ENCODE measurements at places on chromosomes 5 and 9.

- no peak for DNase-seq
These were observed 4.1 kb downstream of the PTCH1 start for GRCh38 chr9:95512709-95513095.

- DNase-seq: no peak
These were observed 221.4 kb upstream of the KLF4 start for GRCh38 chr9:107710953-107711352.

- DNase-seq: no peak
These were observed 62.6 kb downstream of the ANGPTL2 start for GRCh38 chr9:127059765-127060361.

DNA sequence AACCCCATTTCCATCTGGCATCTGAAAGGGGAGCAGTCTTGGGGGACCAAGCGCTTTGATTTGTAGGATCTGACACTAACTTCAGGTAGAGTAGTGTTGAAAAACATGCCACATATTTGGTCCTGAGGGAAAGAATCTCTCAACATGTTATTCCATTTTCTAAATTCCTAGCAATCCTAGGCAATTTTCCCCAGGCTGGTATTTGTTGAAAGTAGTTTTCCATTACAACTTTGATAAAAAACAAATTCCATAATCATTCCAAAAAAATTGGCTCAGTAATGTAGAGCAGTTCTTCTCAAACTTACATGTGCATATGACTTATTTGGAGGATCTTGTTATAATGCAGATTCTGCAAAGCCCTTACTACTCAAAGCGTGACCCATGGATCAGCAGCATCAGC is 477.9 kb downstream of the ACTL7B start:
- DNase-seq: no peak

DNA sequence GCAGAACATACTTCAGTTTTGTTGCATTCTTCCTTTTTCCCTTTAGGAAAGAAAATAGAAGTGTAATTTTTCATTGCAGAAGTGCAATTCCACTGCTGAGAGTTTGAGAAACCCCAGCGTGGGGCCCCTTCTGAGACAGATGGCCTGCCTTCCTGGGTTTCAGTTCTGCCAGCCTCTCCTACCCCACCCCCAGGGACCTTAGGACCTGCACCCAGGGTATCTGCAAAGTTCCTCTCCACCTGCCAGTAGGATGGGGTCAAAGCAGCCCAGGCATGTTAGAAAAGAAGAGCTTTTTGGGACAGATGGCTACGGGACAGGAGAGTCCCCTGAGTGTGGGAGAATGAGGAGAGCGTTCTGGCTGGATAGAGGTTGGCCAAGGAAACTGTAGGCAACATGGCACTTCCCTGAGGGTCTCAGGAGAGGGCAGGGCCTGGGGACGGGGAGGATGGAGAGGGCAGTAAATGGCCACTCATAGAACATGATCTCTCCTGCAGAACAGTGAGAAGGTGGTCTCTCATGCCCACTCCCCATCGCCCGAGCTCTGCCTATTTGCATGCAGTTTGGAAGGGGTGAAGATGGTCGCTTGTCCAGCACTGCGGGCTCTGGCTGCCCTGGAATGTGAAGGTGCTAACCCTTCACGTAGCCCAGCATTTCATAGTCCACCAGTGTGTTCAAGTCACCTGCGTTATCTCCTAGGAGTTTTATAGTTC is at the start of gene TIFAB:
TIFAB (minus strand) TSS at position 31 of the 710 bp plus-strand sequence. CDS start 2,412 bp downstream, outside the sequence.
- DNase-seq: no peak

DNA sequence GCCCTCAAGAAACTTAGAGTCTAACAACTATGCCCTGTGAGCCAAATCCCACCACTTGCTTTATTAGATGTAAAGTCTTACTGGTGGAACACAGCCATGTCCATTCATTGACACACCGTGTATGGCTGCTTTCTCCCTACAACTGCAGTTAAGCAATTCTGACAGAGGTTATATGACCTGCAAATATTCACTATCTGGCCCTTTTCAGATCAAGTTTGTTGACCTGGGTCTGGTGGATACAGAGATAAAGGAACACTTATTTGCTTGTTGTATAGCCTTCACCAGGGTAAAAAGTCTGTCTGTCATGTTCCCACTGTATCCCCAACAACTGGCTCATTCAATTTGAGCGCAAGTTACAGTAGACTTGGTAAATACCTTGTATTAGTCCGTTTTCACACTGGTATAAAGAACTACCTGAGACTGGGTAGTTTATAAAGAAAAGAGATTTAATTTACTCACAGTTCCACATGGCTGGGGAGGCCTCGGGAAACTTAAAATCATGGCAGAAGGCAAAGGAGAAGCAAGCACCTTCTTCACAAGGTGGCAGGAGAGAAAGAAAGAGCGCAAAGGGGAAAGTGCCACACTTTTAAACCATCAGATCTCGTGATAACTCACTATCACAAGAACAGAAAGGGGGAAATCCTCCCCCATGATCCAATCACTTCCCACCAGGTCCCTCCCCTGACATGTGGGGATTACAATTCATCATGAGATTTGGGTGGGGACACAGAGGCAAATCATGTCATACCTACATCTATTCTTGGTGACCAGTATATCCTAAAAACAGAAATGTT is 27.9 kb downstream of the DEPDC1B start:
- DNase-seq: no peak

- no peak for DNase-seq
These were observed 366.9 kb downstream of the DMRTA1 start for GRCh38 chr9:22813529-22813928.

DNA sequence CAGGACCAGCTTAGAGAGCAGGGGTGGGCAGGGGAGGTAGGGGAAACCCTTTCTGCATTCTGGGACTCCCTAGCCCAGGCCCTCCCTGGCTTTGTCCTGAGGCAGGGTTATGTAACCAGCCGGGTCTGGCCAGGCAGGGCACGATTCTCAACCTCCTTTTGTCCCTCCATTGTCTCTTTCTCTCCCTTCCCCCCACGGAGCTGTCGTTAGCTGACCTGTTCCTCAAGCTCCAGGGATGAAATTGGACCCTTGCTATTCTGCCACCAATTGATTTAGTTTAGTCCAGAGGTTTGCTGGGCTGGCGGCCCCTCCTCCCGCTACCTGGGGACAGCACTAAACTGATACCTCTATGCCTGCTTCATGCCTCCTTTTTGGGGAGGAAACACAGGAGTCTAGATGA is 9.4 kb upstream of the NDST1 start:
- DNase-seq: no peak

GRCh38 chr5:91556-92263 is at the start of gene PLEKHG4B:
PLEKHG4B (plus strand) TSS chr5:92168; CDS start chr5:92232, 64 bp downstream.
- DNase-seq: peak; percentile 47

DNA sequence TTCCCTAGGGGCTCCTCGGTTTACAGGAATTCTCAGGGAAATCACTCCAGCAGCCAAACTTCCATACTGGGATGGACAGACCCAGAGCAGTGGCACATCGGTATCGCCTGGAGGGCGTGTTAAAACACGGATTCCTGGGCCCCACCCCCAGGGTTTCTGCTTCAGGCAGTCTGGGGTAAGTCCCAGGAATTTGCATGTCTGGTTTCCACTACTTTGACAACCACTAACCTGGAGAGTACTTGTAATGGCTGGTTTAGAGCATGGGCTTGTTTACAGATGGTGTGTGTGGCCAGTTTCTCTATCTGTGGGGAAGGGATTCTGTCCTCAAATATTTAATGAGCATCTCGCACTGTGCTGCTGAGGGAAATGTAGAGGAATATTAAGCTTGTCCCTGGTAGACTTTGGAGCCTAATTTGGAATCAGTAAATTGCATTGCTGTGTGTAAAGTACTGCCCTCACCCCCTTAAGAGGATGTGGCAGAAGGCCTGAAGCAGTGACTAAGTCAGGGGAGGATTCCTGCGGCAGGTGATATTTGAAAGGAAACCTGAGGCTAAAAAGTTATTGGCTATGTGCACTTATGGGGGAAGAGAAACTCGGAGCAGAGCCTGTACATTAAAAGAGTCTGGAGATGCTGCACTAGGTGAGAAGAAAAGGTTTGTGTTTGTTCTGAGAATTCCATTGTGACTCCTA is 18.6 kb upstream of the TJP2 start:
- DNase-seq: no peak

- DNase-seq: no peak
These were observed 81.1 kb downstream of the EGFLAM start for GRCh38 chr5:38339446-38339845.

DNA sequence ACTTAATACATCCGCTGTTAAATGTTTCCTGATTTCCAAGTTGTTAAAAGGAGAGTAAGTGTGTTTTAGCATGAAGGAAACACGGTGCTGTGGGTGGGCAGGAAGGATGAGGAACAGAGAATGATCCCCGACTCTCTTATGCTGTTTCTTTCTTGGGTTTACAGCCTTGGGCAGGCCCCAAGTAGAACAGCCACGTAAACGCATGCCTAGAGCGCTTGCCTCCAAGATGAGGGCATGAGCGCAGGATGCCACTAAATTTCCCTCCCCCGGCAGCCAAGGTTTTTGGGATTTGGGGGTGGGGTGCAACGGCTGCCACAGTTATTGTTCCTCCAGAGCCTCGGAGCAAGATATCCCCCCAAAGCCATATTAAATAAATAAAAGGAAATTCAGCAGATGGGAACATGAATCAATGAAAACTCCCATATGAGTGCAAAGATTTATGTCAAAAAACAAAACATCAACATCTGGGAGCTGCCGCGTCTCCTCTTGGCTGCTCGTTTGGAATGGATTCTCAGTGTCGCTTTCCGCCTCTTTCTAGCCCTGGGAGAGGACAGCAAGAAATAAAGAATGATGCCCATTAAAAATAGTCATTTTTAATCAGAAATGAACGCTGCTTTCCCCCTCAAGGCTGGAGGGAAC is 10.0 kb upstream of the DELE1 start:
- DNase-seq: no peak

GRCh38 chr5:136011414-136012001 is 17.3 kb upstream of the TGFBI start:
- DNase-seq: no peak

DNA sequence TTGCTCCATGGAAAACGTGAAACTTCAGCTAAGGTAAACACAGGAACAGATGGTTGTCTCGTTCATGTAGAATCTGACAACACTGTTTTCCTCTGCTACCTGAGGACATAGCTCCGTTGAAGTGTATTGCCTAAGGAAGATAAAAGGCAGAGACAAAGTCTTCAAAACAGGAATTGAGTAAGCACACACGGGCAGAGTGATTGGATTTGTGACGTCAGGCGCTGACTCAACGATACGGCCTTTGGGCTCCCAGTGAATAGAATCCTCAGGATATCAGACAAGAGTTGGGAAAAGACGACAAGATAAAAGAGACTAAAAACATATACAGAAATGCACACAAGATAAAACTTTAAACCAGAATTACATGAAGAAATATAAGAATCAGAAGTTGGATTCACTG is 787.1 kb upstream of the CTNND2 start:
- no peak for DNase-seq

DNA sequence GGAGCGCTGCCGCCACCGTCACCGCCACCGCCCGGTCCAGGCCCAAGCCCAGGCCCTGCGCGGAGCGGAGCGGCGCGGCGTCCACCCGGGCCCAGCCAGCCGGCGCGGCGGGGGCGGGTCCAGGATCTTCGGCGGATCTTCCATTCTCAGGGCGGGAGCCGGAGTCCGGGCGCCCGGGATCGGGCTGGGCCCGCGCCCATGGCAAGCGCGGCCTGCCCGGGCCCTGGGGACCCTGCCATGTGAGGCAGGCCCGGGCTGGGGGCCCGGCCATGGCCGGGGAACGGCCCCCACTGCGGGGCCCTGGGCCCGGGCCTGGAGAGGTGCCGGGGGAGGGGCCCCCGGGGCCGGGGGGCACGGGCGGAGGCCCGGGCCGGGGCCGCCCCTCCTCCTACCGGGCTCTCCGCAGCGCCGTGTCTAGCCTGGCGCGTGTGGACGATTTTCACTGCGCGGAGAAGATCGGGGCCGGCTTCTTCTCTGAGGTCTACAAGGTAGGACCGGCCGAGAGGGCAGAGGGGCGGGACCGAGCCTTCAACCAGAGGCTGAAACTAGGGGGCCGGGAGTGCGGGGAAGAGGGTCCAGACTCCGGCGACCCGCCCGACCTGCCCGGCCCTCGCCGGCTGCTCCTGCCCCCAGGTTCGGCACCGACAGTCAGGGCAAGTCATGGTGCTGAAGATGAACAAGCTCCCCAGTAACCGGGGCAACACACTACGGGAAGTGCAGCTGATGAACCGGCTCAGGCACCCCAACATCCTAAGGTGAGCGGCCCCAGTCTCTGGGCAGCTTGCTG is 482 bp downstream of the TESK1 start:
- peak; percentile 61 for DNase-seq

DNA sequence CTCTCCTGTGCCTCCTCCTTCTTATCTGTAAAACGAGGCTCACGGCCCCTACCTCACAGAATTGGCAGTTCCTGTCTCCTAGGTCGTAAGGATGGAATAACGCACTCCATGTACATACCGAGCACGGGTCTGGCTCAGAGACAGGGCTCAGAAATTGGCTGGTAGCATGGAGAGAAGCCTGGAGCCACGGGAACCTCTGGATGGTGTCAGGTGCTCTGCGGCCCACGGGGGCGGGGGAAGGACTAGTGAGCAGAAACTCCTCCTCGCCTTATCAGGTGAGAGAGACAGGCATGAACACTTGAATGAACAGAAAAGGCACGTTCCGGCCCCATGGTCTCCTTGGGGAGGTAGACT is 15.4 kb upstream of the C5orf47 start:
- DNase-seq: peak; percentile 50

DNA sequence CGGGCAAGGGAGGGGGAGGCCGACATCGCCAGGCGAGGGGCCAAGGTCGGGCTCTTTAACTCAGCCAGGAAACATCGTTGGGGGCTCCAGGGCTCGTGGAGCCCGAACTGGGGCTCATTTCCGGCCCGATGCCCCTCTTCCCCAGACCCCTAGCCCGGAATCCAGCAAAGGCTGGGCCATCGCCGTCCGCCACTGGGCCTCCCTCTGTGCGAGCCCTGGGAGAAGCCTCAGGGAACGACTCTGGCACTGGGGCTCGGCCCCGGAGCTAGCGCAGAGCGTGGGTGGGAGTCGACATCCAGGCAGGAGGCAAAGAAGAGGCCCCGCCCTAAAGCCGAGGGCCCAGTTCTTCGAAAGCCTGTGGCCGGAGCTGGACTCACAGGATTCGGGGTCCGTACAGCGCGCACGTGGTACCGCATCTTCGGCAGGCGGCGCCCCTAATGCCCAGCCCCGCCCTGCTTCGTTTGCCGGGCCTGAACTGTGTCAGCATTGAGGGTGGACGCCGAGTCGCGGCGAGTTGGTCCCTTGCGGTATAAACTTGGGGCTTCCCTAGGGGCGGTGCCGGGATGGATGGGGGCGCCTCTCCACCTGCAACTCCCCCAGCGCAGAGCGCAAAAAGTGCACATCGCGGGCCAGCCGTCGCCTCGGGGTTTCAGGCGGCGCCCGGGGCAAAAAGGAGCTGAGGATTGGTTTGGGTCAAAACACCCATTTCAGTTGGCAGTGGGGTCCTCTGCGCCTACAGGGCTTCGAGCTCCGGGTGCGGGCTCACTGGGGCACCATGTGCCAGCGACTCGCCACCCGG is 3.6 kb upstream of the PAX5 start:
- no peak for DNase-seq
